ENCODE measurements at places on chromosomes 3 and 15.
A peak's percentile ranks its signal among the peaks of the same experiment; 100 is the strongest.

- DNase-seq: no peak
Measured at GRCh38 chr15:34665498-34666116, 82.2 kb upstream of the GOLGA8B start.

- DNase-seq: peak; percentile 59
Measured at GRCh38 chr15:99104788-99105513, at the start of gene SYNM. SYNM (plus strand) TSS chr15:99105080; CDS start chr15:99105200, 120 bp downstream.

GRCh38 chr15:38605744-38606143 lies 41.1 kb upstream of the RASGRP1 start:
- no peak for DNase-seq

DNA sequence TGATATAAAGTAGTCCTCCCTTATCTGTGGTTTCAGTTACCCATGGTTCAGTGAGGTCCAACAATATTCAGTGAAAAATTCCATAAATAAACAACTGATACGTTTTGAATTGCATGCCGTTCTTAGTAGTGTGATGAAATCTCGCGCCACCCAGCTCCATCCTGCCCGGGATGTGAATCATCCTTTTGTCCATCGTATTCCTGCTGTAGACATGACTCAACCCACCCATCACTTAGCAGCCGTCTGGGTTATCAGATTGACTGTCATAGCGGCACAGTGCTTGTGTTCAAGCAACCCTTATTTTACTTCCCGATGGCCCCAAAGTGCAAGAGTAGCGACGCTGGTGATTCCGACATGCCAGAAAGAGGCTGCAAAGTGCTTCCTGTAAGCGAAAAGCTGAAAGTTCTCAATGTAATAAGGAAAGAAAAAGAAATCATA lies 48.0 kb upstream of the MEX3B start:
- DNase-seq: no peak

DNA sequence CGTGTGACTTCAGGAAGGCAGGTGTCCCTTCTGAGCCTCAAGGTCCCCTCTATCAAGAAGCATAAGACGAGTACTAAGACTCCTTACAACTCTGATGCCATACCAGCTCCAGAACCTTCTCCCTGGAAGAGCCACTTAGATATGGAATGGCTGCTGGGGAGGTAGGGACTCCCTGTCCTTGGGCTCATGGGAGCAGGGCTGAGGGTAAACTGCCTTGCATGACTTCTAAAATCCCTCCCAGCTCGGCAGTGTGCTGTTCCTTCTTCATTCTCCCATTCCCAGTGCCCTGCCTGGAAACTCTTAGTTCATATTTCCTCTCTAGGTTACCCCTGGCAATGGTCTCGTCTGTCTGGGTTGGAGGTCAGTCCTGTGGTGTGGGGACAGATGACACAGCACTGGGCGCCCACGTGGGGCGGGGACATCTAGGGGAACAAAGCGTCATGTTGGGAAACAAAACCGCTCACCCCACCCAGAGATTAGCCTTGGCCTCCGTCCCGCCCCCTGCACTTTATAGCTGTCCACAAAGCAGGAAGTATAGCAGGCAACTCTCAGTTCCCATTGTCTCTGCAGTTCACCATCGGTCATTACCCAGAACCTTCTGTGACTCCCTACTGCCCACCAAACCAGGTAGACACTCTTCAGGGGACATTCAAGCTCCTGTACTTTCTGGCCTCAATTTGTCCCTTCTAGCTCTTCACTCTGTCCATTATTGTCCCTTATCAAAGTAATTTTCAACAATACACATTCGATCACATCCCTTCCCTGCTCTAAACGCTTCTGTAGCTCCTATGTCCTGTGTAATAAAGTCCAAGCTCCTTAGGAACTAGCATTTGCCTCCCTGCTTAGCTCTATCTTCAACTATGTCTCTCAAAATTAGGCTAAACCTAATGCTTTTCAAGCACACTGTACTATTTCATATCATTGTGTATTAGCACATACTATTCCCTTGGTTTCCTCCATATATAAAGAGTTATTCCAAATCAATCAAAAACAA lies 73.8 kb downstream of the IQSEC1 start:
- peak; percentile 31 for DNase-seq

DNA sequence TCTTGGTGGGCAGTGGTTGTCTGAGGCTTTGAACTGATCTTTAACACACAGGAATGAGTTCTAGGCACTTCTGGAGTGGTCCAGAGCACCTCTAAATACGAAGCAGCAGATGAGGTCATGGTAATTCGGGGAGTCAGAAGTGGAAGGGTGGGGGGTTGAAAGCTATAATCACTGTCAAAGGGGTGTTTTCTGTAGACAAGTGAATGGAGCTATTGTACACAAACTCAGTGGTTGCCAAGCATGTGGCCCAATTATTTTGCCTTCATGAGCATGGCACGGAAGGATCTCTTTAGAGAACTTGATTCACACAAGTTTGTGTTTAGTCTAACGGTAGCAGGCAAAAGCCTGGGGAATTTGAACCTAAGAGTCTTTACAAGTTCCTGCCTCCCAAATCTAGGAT lies 6.3 kb downstream of the FRMD5 start:
- no peak for DNase-seq

DNA sequence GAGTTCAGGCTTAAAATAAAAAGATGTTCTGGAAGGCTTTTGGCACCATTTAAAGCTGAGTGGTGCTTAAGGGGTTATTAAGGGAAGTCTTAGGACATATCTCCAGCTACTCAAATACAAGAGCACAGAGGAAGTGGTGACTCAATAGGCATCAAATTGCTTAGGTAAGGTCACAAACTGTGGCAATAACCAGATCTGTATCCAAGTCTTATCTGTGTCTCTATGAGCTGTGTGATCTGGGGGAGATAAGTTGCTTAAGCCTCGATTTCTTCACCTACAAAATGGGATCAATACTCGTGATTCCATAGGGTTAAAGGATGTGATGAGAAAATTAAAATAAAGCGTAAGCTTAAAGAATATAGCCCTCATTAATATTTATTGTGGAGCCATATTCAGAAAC lies 7.6 kb downstream of the HDC start:
- DNase-seq: no peak

GRCh38 chr15:56930669-56931313 lies 12.3 kb downstream of the TCF12 start:
- no peak for DNase-seq

DNA sequence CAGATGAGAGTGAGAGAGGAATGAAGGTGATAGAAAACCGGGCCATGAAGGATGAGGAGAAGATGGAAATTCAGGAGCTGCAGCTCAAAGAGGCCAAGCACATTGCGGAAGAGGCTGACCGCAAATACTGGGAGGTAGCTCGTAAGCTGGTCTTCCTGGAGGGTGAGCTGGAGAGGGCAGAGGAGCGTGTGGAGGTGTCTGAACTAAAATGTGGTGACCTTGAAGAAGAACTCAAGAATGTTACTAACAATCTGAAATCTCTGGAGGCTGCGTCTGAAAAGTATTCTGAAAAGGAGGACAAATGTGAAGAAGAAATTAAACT lies 88.9 kb downstream of the EOMES start:
- DNase-seq: no peak

GRCh38 chr3:105367063-105367405 lies 325 bp downstream of the ALCAM start:
- DNase-seq: peak; percentile 39

DNA sequence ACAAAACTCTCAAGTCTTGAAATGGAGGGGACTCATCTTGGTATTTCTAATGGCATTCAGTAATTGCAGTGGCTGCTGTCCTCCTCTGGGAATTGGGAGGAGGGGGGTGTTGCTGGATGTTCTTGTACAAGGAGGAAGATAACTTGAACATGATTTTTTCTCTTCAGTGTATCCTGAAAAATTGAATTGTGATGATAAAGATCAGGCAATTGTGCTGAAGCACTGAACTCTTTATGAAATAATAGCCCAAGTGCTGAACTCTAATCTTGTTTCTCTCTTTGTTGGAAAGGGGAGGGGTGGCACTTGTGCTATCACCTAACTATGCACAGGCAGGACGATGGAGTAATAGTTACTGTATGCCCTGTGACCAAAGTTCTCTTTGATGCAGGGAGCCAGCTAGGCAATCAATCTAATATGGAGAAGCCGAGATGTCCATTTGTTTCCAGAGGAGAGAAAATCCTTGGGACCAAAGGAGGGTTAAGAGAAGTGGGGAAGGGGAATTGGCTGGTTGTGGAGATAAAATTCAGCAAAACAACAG lies 68.1 kb upstream of the ATP2C1 start:
- no peak for DNase-seq

GRCh38 chr3:105512061-105512460 lies 145.4 kb downstream of the ALCAM start:
- no peak for DNase-seq

Measured in activated CD4-positive, CD25-positive, alpha-beta regulatory T cell treated with anti-CD3 and anti-CD28 coated beads, Interleukin-2, amount 50 U/mL, for 72 hours (primary cell).